Cortex of kidney (tissue), 1 donor: ENCODE measurements at places on chromosomes 4 and X.

DNA sequence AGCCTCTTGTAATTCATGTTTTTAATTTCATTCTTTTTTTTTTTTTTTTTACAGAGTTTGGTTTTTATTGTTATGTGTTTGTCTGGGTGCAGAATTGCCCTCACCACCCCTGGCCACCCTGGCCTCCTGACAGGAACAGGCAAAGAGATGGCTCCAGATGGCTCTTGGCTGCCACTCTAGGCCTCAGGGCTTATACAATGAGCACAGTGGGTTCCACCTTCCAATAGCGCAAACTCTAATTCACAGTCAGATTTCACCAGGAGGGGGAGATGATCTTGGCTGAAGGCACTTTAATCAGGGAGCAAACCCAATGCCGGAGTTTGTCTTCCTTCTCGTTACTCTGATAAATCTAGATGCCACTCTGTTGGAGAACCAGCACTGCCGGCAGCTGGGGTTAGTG is 24.8 kb downstream of the CPE start:
- DNase-seq = no peak

DNA sequence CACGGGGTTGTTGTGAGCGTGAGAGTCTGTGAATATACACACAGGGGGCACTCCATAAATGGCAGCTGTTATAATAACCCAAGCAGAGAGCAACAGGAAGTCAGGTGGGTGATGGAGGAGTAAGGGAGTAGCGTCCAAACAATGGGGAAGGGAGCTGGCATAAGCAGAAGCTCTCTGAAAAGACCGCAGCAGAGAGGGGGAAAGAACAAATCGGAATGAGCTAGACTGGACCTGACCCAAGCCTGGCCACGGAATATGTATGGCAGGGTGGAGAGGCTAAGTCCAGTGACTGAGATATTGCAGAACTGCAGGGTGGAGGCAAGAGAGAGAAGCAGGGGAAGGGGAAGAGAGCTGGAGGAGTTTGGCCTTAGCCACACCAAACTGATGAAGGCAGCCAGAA is 6.5 kb upstream of the GJB1 start:
- no peak for DNase-seq

DNA sequence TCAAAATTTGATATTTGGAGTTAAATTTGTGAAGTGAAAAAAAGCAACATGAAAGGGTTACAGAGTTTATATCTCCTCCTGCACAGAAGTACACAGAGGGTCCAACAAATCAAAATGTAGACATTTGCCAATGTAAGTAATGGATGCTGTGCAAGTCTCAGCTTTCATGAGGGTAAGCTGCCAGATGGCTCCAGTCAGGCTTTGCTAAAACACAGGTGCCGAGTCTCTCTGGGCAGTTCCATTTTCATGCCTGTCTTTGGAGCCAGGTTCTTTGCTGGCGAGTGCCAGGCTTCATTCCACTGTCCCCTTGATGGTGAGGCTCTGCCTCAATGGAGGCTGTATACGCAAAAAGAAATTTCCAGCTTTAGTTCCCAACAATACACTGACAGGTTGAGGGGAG is 27.9 kb downstream of the SLC4A4 start:
- no peak for DNase-seq

- DNase-seq = no peak
Observed at GRCh38 chr4:184192933-184193332, 24.7 kb downstream of the ENPP6 start.

DNA sequence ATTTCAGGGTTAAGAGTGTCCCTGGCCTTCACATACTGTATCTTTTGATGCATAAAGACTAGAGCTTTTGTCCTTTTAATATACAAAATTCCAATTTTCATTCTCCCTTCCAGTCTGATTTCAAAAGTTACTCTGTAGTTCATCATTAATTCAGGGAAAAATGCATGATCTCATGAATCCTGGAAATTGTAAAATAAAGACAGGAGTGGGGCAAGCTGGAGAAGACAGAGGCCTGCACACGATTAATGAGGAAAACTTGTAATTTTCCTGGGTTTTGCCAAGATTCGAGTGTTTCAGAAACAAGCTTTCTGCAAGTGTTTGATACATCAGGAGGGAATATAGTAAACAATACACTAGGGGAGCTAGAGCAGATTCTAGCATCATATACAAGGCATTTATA is 947.9 kb downstream of the FAT4 start:
- DNase-seq = no peak

GRCh38 chr4:2695346-2696060 is 60.6 kb downstream of the TNIP2 start:
- no peak for DNase-seq

- no peak for DNase-seq
Observed at GRCh38 chr4:108543359-108543968, 76.9 kb upstream of the RPL34 start.

DNA sequence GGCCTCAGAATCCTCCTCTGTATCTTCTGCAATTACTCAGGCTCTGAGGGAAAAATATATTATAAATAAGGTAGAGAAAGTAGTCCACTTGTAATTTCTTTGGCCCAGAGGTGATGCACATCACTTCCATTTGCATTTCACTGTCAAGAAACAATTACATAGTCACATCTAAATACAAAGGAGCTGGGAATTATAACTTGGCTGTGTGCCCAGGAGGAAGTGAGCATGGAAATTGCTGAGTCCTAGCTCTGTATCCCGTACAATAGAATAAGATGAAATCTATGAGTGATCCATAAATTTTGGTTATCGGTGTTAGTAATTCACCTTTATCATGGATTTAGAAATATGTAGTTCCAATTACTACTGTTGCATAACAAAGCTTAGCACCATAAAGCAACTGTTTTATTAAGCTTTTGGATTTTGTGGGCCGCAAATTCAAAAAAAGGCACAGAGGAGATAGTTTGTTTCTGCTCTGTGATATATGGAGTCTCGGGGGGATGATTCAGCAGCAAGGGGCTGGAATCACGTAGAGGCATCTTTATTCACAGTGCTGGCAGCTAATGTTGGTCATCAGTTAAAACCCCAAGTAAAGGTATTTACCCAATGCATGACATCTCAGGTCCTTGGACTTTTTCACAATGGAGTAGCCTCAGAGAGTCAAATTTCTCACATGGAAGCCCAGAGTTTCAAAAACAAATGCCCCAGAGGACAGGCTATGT is 241.4 kb upstream of the GALNT7 start:
- DNase-seq = no peak

- DNase-seq = no peak
Observed at GRCh38 chr4:31375936-31376335, 655.8 kb downstream of the PCDH7 start.

DNA sequence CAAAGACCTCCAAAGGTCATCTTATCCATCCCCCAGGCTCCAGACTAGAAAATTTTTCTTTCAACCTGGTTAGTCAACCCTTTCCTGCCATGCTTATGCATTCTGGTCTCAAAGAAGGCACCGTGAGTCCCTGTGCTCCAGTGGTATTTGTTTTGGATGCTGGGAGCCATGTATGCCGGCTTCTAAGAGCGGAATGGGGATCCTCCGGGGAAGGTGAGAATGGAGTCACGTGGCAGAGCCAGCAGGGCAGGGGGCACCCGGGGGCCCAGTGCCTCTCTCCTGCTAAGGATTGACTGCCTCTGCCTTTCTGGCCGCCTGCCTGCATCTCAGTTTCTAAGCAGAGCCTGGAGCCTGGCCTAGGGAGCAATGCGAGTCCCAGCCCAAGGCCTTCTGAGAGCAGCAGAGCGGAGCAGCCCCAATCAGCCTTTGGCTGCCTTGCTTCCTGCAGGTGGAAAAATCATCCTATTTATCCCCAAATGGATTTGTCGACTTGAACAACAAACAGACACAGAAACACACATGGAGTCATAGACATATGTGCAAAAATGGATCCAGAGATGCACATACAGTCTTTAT is 141.0 kb downstream of the PJA1 start:
- no peak for DNase-seq

- no peak for DNase-seq
Observed at GRCh38 chr4:151641167-151641566, 119.6 kb downstream of the GATB start.

- no peak for DNase-seq
Observed at GRCh38 chr4:96035727-96036126, 195.8 kb downstream of the PDHA2 start.

DNA sequence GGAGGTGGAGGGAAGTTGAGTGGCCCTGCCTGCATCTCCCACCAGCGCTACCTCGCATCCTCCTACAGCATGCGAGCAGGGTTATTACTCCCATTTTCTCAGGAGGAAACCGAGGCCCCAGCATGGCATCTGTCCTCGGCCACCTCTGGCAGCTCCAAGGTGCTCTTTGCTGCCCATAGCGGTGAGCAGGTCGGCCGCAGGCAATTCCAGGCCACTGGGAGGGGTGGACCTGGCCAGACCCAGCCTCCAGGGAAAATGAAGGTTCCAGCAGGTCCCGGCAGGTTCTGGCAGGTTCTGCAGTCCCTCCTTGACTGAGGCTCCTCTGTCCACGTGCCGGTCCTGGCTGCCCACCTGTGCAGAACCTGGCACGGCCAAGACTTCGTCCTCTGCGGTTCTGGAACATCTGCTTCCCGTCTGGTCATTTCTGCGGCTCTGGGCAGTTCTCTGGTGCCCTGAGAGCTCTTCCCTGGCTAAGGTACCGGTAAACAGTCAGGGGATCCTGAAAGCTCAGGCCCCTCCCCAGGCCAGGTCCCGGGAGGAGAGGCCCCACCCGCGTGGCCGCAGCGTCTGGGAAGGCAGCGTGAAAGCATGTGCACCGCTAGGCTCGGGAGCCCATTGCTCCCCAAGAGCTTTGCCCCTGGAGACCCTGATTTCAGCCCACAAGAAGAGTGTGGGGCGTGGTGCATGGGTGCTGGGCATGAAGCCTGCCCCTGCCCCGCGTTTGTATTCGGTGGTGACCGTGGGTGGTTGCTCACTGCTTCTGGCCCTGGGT is 112.0 kb upstream of the ADRA2C start:
- no peak for DNase-seq

DNA sequence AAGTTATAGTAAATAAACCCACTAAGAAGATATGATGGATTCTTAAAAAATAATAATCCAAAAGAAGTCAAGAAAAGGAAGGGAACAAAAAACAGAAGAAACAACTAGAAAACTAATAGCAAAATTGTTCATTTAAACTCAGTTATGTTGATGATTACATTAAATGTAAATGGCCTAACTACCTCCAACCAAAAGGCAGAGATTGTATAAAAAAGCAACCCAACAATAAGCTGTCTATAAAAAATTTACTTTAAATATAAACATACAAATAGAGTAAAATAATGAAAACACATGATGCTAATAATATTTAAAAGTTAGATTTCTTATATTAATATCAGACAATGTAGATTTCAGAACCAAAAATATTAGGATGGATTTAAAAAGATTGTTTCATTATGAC is 340.6 kb downstream of the CAMK2D start:
- no peak for DNase-seq

DNA sequence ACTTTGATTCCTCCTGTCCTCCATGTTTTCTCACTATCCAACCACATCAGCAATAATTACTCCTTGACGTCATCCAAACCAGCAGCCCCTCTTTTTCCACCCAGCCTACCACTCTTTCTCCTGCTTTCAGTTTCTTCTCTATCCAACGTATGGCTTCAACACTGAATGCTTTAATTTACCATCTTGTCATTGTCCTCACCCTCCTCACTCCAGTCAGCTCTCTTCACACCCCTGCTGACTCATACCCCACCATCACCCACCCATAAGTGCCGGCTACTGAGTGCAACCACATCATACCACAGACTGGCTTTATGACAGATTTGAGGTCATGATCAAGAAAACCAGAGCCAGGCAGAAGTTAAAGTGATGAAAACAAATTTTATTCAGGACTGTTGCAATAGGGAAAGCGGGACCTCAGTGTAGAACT is 9.8 kb upstream of the ANXA5 start:
- no peak for DNase-seq

DNA sequence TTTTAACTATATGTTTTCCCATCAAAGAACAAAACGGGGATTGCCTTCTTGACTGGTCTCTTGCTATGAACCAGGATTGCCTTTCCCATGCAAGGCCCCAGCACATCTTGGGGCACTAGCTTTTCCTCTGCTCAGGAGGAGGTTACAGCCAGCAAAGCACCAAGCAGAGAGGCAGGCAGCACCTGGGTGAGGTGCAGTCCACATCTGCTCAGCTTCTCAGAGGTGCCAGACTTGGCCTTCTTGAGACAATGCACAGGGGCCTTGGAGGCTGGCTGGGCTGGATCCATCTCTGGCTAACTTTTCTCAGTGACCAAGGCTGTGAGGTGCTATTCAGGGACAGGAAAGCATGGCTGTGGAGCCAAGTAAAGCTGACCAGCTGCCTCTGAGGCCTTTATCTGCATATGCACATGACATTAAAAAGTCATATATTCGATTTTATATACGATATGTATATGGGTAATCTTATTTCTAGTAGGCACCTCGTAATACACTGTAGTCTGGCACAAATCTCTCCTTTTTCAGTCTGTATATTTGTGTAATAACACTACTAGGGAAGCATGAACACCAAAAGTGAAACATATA is 86.9 kb downstream of the CC2D2A start:
- DNase-seq = no peak

GRCh38 chr4:21986307-21986706 is 37.7 kb upstream of the KCNIP4 start:
- no peak for DNase-seq

DNA sequence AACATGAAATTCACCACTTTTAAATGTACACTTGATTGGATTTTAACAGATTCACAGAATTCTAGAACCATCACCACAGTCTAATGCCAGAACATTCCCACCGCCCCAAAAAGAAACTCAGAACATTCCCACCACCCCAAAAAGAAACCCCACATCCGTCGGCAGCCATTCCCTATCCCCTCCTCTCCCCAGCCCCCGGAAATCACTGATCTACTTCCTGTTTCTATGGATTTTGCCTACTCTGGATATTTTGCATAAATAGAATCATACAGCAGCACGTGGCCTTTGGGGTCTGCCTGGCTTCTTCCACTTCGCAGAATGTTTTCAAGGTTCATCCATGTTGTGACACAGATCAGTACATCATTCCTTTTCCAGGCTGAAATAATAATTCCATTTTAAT is 79.3 kb downstream of the PPP2R2C start:
- DNase-seq = no peak

DNA sequence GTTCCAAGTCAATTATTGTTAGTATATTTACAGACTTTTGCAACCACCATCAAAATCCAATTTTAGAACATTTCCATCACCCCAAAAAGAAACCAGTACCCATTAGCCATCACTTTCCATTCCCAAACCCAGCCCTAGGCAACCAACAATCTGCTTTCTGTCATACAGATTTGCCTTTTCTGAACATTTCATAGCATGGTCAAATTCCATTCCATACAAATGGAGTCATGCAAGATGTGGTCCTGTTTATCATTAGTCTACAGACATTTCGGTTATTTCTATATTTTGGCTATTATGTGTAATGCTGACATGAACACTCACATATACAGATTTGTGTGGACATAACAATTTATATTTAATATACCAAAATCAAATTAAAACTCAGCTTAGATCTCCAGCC is 508.7 kb downstream of the ZNF674 start:
- no peak for DNase-seq

GRCh38 chrX:13716905-13717304 is 17.5 kb downstream of the TRAPPC2 start:
- no peak for DNase-seq

- DNase-seq = no peak
Observed at GRCh38 chrX:22533898-22534297, 261.2 kb downstream of the CBLL2 start.

- DNase-seq = no peak
Observed at GRCh38 chrX:27966955-27967354, 14.3 kb downstream of the DCAF8L1 start.

GRCh38 chr4:16607241-16608066 is 291.0 kb downstream of the LDB2 start:
- no peak for DNase-seq

- no peak for DNase-seq
Observed at GRCh38 chr4:84917869-84918600, 48.5 kb downstream of the WDFY3 start.

GRCh38 chr4:186680641-186681040 is 43.0 kb downstream of the FAT1 start:
- DNase-seq = no peak
